ENCODE measurements at places on chromosomes 2 and 18.
A peak's percentile ranks its signal among the peaks of the same experiment; 100 is the strongest.

GRCh38 chr2:198326431-198326830 lies 522.0 kb downstream of the PLCL1 start:
- DNase-seq, result no peak

GRCh38 chr2:61362873-61363272 lies 108.0 kb downstream of the USP34 start:
- no peak for DNase-seq

DNA sequence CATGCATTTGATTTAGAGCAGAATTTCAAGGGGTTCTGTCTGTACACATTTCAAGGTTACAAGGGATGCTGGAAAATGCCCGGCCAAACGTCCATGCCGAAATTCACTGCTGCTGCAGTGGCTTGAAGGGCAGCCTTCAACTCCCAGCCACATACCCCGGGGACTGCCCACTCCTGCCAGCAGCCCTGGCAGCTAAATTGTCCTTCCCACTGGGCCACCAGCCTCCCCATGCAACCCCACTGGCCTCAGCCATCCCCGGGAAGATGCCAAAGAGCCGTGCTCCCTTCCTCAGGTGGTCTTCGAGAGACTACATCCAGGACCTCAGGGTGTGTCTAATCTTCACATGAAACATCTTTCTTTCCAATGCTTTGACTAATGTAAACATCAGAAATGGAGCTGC lies 478.7 kb upstream of the MYT1L start:
- DNase-seq, result no peak

DNA sequence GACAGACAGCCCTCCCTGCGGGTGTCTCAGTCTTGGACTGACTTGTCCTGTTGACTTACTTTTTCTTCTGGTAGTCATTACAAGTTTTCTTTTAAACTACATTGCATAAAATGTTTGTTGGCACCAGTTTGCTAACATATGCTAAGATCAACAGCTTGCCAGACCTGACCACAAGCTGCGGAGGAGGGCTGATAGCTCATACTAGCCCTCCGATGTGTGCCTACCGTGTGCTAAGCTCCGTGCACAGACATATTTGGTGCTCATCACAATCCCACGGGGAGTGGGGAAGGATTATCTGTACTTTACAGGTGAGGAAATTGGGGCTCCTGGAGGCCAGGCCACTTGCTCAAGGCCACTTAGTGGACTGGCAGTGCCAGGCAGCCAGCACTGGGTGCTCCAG lies 72.8 kb upstream of the YPEL5 start:
- DNase-seq, result no peak

GRCh38 chr2:43158259-43158880 lies 68.0 kb downstream of the ZFP36L2 start:
- DNase-seq, result peak; percentile 84

Measured in Caki2 (cell line).